Heart right ventricle (tissue), 16 donors: ENCODE measurements at places on chromosomes 3 and 15.

- no peak for DNase-seq
These were observed 102.0 kb downstream of the CMSS1 start for GRCh38 chr3:99919694-99920093.

DNA sequence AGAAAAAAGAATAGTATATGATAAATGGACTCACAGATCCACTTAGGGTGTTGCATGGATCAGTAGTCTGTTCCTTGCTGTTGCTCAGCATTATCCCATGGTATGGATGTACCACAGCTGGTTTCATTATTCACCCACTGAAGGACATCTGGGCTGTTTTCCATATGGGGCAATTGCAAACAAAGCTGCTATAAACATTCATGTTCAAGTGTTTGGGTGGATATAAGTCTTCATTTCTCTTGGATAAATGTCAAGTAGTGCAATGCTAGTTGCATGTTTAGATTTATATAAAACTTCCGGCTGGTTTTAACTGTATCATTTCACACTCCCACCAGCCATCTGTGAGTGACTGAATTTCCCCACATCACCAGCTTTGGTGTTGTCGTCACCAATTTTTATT, 137.7 kb downstream of the ASB7 start:
- DNase-seq = no peak

DNA sequence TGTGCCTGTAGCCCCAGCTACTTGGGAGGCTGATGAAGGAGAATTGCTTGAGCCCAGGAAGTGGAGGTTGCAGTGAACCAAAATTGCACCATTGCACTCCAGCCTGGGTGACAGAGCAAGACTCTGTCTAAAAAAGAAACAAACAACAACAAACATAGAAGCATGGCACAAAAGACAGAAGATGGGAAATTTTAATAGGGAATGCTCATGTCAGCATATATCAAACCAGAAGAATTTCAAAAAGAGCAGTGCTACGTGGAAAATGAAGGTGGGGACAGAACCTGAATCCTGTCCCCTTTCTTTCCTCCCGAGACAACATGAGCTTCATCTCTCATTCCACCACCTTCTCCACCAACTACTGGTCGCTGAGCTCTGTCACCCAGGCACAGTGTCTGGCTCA, 46.3 kb upstream of the MFGE8 start:
- DNase-seq = no peak

- DNase-seq = no peak
These were observed 197.3 kb upstream of the LINGO1 start for GRCh38 chr15:77830051-77830468.

DNA sequence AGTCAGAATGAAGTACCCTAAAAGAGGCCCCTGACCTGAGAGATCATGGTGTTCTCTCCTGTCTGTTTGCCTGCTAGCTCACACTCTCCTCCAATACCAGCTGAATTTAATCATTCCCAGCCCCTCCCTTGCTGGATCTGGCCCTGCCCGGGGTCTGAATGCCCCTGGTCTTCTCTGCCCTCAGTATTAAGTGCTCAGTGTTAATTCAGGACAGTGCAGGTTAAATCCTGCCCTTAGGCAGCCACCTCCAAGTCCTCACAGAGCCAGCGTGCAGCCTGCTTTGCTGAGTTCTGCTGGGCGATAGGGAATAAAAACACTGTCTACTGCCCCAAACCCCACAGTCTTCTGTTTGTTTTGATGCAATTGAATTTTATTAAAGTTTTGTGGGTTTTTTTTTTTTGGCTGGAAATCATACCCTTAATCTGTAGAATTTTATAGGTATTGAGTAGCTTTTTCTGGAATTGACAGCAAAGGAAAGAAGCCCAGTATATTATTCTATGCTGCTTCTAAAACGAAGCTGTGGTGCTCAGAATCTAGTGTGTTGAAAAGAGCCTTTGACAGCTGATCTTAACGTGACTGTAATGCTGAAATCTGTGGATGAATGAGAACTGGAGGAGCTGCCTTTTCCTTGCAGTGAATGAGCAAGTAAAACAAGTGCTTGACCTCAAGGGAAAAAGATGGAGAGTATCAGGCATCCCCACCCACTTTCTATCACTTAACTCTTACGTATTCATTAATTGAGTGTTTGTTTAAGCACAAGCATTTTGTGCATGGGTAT, 12.3 kb upstream of the BDH1 start:
- no peak for DNase-seq
